ENCODE measurements at places on chromosomes 11 and 22.

GRCh38 chr22:50253046-50253915 lies 2.2 kb upstream of the HDAC10 start:
- no peak for DNase-seq

- DNase-seq: peak; percentile 35
Observed at GRCh38 chr11:69337211-69337721, 43.3 kb downstream of the MYEOV start.

GRCh38 chr22:30205281-30206115 lies 41.1 kb downstream of the LIF start:
- no peak for DNase-seq

DNA sequence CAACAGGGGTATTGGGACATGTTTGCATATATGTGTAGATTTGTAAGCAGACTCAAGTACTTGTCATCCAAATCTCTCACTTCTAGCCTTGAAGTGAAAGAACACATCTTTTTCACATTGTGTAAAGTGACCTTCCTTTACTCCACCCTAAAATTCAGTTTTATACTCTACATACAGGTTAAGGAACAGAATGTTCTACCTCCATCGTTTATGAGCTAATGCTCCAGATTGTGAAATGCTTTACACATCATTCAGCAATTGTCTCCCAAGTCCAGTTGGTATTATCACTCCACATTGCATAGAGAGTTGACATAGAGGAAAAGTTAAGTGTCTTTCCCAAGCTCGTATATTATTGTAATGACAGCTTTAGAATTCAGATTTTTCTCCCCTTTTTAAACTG lies 46.1 kb upstream of the BLID start:
- DNase-seq: no peak

- no peak for DNase-seq
Observed at GRCh38 chr11:95500466-95500865, 269.5 kb upstream of the SESN3 start.

DNA sequence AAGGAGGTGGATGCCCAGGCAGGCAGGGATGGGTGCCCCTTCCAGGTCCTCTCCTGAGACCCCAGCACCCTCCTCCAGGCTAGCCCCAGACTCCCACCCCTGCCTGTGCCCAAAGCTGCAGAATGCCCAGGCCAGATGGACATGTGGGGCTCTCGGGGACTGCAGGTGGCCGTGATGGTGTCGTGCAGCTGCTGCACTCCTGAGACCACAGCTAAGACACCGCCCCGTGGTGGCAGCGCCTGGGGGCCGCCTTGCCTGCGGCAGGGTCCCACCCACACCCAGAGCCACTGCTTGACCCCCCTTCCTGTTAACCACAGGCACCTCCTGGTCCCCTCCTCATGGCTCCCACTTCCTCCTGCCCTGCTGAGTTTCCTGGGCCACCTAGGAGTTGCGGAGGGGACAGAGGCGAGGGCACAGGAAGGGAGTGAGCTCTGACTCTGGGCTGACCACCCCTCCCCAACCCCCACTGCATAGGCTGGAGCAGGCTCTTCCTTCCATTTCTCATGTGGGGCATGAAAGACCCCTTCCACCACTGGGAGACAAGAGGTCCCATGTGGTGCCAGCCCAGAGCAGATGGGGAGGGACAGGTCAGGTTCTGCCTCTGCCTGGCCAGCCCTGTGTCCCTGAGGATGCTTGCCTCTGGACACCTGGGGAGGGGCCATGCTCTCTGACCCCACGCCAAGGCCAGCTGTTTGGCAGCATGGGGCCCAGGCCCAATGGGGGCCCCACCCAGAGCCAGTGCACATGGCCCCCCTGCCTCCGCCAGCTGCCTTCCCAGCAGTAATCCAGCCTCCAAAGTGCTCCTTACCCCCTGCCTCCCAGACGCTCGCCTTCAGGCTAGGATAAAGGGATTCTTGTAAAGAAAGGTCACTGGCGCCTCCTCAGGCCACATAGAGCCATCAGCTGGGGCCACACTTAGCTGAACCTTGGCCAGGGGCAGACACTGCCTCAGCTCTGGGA lies 29.3 kb downstream of the OSBPL5 start:
- DNase-seq: no peak

DNA sequence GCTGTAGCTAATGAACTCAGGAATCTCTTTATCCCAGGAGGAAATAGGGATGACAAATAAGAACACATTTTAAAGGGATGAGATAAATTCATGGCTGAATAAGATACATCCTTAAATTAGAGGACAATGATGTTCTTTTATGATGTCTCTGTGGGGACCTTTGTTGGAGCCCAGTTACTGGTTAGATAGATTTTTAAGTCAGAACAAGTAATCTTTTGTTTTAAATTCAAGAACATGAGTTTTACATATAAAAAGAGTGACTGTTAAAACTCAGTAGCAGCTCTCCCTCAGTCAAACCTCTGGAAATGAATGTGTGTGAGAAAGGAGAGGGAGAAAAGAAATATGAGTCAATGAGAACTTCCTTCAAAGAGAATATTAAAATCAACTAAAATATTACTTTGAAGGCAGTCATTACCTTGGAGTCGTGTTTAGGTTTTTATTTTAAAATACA lies 241.6 kb downstream of the SWAP70 start:
- DNase-seq: no peak

- no peak for DNase-seq
Observed at GRCh38 chr22:40953471-40953870, 2.3 kb downstream of the RBX1 start.

DNA sequence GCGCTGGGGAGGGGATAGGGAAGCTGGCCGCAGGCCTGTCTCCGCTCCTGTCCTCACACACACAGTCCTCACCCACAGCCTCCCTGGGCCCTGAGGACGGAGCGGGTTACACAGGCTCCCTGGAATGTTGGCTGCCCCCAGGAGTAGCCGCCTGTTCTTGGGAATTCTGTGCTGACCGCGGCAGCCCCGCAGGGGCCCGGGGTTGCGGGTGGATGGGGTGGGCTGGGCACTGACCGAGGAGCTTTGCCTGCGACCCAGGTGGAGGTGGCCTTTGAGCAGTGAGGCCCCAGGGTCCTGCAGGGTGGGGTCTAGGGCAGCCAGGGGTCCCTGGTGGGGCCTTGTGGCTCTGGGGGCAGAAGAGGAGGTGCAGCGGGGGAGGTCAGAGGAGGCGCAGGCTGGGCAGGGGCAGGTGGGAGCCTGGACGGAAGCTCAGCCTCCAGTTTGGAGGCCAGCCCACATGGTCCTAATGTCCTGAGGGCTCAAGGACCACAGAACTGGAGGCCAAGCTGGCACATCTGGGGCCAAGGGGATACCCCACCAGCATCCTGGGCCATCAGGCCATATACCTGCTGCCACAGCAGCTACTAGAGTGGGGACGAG lies 6.6 kb upstream of the MRGPRG start:
- no peak for DNase-seq

DNA sequence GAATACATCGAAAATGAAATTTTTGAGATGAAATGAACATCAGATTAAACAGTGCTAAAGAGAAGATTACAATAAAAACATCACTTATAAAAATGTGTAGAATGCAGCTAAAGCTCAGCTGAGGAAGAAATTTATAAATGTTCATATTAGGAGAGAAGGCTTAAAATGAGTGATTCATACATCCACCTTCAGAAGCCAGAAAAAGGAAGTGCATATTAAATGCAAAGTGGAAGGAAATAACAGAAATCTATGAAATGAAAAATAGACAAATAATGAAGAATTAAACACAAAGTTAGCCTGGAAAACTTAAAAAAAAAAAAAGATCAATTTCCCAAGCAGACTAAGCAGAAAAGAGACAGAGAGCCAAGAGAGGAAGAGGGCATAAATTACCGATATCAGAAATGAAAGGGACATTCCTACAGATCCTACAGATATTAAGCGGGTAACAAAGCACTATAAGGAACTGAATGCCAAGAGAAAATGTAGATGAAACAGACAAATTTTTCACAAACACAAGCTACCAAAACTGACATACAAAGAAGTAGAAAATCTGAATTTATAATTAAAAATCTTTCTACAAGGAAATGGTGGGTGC lies 7.2 kb upstream of the MOB2 start:
- no peak for DNase-seq

DNA sequence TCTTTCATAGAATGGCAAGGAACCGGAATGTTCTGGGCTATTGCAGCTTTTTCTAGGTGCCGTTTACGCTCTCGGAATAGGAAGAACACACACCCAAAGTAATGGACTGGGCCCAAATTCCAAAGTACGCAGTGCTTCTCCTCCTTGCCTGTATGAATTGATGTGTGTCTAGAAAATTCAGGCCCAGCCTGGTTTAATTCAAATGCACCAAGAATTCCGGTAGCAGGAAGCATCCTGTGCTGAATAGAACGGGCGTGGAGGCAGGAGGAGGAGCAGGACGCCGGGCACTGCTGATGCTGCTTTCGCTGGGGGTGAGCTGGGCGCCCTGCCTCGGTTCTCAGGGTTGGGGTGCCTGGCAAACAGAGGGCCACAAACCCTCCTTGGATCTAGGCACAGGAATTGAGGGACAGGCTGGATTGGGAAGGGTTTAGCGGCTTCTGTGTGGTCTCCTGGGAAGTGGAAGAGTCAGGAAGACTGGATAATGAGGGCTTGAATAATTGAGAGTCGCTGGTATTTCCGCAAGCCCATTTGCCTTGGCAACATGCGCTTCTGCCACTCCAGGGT lies 2.0 kb downstream of the PARVB start:
- no peak for DNase-seq

DNA sequence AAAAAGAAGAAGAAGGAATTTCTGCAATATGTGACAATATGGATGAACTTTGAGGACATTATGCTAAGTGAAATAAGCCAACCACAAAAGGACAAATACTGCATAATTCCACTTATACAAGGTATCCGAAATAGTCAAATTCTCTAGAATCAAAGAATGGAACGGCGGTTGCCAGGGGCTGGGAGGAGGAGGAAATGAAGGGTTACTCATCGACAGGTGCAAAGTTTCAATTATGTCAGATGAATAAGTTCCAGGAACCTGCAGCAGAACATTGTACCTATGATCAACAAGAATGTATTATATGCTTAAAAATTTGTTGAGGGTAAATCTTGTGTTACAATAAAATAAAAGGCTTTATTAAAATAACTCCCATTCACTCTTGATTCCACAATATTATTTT lies 49.0 kb downstream of the SC5D start:
- DNase-seq: no peak

GRCh38 chr11:75151346-75152047 lies 590 bp downstream of the SLCO2B1 start:
- DNase-seq: no peak

GRCh38 chr11:129333873-129334272 lies 41.8 kb upstream of the BARX2 start:
- DNase-seq: no peak

DNA sequence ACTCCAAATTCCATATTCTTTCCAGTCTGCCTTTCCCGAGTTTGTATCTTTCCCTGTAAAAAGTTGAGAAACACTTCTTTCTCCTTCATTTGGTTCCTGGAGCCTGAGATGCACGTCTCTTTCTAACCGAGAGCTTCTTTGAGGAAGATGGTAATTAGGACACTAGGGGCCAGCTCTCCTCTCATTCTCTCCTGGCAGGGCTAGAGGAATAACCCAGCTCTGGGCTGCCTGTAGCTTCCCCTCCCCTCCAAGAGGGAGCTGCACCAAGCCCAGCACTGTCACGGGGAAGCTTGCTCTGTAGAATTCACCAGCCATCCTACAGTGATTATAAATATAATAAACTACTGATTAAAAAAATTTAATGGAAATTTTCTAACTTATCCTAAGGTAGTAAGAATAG lies 26.9 kb downstream of the UBASH3B start:
- DNase-seq: no peak

DNA sequence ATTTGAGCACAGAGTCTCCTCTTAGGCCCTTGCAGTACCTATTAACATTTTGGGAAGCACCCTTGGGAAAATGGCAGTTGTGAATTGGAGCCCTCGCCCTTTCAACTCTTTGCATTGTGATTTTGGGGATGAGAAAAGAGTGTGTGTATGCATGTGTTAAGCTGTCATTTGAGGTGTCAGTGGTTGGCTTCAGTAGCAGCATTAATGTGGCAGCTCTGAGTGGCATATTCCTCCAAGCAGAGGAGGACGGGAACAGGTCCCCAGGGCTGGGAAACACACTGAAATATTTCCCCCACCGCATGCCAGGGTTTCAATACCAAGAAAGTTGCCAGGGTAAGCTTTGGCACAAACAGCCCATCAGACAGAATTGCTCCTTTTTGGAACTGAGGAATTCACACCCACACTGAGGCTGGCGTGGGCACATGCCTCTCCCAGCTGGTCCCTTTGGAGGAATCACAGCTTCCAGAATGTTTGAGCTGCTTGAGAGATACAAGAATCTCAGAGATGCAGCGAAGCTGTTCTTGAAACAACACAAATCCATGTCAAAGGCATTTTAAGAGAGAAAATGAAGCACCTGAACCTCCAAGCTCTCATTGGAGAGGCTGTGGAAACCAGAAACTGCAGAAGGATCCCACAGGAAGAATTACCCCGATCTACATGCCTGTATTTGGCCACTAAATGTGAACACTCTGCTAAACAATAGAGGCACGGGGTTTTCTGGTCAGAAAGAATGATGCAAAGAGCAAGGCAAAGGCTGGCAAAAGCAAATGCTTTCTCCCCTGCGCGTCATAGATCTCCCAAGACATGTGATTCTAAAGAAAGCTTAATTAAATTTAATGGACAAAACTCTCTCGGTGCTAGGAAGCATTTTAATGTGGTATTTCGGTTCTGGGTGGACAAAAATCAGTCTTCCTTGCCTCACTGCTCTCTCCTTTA lies 67.2 kb upstream of the RCN1 start:
- no peak for DNase-seq

- no peak for DNase-seq
Observed at GRCh38 chr22:46406349-46406748, 70.8 kb downstream of the TRMU start.

DNA sequence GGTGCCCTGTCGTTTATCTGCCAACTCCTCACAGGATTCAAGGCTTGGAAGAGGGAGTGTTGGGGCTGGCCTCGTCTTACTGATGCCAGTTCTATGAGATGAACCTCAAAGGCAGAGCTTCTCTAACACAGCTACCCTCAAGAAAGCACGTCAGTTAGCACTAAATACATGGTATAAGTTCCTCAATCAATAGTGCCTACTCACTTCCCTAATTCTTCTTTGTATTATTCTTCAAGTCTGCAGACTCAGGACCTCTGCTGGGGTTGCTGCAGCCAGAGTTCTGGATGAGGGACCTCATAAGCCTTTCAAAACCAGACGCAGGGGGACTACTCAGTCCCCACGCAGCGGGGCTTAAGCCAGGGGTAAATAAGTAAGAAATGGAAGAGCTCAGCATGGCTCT lies 118.3 kb downstream of the VPREB1 start:
- DNase-seq: no peak

DNA sequence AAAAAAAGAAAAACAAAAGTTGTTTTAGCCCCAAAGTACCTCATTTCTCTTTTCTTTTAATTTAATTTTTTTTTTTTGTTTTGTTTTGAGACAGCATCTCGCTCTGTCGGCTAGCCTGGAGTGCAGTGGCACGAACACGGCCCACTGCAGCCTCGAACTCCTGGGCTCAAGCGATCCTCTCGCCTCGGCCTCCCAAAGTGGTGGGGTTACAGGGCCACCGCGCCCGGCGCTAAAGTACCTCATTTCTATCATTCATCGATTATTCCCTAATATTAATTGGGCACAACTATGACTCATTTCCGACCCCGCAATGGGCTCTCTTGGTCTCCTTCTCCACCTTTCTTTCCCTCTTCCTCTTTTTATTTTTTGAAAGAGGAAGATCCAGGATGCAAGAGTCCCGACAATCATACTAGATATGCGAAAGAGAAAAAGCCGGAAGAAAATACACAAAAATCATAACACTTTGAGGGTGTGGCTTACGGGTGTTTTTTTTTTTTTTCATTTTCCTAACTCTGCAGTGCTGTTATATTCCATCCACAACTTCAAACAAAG lies 475 bp upstream of the AIP start:
- no peak for DNase-seq

Measured in activated gamma-delta T cell treated with anti-CD3 and anti-CD28 coated beads, Interleukin-2, amount 50 U/mL, for 16 hours (primary cell).